ENCODE measurements at places on chromosomes 7 and 10. TPM values are rescaled to one million over a fixed set of nuclear protein-coding genes. Genes with fewer than 3 reads are reported as not detected.

Gene CPVL
- polyA plus RNA-seq = 57.8 TPM

Gene HABP2
- polyA plus RNA-seq = 0.52 TPM

Gene PDE6C
- polyA plus RNA-seq = 2.2 TPM

Gene RASSF4
- polyA plus RNA-seq = 31.1 TPM

Gene OR9A2
- not detected for polyA plus RNA-seq

Gene PLEKHS1
- polyA plus RNA-seq = 0.38 TPM

Gene PNLIP
- not detected for polyA plus RNA-seq

Gene COX15
- polyA plus RNA-seq = 73.8 TPM

Gene MOGAT3
- 0.90 TPM for polyA plus RNA-seq

Gene UTF1
- polyA plus RNA-seq = not detected

Gene LRRC4
- 5.8 TPM for polyA plus RNA-seq

DNA sequence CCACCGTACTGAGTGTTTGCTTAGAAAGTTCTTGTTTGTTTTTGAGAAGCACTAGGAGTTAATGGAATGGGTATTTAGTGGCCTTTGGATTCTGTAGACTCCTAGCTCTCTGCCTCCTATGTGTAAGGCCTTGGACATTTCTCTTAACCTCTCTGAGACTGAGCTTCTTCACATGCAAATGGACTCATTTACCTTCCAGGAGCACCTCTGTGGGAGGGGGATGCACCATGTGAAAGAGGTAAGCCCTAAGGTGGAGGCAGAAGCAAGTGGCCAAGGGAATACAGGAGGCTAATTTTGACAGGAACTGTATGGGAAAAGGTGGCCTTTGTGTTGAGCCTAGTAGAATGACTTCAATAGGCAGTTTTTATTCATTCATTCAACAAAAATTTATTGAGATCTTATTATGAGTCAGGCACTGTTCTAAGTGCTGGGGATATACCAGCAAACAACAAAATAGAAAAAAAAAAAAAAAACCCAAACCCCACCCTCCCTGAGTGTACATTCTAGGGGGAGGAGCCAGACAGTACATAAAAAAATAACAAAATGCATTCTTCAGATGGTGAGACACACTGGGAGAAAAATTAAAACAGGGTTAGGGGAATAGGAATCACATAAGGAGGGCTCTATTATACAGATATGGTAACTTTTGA is 9.2 kb upstream of the EPHA1 start:
- DNase-seq = no peak

GRCh38 chr7:156842740-156843140 is 50.2 kb downstream of the LMBR1 start:
- DNase-seq = peak; percentile 42

DNA sequence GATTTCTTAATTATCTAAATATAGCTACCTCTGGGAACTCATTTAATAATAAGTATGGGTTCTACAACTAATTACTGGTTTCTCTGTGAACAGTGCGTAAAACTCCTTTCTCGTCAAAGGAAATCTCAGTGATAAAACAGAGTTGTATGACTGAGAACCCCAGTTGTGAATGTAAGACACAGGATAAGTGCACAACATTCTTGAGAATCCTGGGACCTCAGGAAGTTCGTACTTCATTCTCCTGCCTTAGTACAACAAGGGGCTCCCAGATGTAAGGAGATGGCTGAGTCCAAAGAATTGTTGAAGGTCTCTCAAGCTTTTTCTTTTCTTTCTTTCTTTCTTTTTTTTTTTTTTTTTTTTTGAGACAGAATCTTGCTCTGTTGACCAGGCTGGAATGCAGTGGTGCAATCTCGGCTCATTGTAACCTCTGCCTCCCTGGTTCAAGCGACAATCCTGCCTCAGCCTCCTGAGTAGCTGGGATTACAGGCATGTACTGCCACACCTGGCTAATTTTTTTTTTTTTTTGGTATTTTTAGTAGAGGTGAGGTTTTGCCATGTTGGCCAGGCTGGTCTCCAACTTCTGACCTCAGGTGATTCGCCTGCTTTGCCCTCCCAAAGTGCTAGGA is 12.5 kb downstream of the DENND10 start:
- no peak for DNase-seq

DNA sequence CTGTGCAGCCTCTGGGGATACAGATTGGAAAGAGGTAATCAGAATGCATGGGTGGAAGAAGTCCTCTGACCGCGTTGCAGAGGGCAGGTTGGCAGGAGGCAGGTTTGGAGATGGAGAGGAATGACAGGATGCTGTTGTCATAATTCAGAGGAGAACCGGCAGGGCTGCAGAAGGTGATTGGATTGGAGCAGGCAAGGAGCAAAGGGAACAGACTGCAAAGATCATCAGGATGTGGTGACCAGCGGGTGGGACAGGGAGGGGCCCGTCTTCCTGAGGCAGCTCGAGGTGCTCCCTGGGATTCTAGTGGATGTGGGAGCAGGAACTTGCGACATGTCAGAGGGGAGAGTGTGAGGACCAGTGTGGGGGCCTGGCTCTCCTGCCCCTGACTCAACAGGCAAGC is 78.5 kb upstream of the PPIF start:
- DNase-seq = no peak

GRCh38 chr7:139358541-139359365 is 941 bp upstream of the LUC7L2 start:
- peak; percentile 44 for DNase-seq

DNA sequence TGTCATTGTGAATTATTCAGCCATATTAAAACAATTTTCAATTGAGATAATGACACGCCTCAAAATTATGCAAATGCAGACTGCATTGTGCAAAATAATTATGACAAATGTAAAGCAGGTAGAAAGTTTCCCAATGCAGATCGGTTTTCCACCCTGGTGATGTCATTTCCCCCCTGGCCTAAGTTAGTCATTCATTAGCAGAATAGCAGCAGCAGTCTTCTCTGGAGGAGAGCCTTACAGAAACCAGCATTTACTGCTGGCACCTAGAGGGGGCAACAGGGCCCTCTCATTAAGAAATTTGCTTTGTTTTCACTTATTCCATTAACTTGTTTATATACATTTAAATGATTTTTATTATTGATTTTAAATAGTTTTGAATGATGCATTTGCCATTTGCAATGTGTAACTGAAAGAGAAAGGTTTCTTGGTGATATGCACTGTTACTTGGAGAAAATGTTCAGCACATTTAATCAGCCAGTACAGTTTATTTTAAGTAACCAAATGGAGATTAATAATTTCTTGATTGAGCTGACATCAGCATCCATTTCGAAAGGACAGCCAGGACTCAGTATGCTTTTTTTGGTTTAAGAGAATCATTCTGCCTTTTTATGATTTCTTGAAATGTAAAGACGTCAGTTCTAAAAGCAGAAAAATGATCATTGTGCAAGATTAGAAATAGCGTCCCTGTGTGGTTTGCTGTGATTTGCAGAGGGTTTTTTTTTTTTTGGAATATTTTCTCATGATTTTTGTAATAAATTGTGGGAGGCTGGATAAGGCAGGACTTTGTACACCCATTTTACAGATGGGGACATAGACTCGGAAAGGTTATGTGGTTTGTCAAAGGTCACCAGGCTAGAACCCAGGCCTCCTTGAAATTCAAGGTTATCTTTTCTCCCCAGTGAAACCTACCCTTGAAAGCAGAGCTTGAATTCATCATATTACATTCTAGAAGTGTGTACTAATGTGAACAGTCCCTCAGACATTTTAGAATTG is 3.5 kb downstream of the ARID5B start:
- DNase-seq = peak; percentile 62

- no peak for DNase-seq
Measured at GRCh38 chr10:110035070-110035921, 27.5 kb downstream of the ADD3 start.

GRCh38 chr10:115998301-115998700 is 274.7 kb downstream of the GFRA1 start:
- no peak for DNase-seq

GRCh38 chr7:97016381-97017191 is 8.0 kb downstream of the DLX5 start:
- DNase-seq = no peak

DNA sequence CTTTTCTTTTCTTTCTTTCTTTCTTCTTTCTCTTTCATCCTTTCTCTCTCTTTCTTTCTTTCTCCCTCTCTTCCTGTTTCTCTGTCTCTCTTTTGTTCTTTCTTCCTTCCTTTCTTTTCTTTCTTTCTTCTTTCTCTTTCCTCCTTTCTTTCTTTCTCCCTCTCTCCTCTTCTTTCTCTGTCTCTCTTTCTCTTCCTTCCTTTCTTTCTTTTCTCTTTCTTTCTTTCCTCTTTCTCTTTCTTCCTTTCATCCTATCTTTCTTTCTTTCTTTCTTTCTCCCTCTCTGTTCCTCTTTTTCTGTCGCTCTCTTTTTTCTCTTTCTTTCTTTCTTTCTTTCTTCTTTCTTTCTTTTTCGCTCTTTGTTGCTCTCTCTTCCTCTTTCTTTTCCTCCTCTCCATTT is 1149.2 kb upstream of the AUTS2 start:
- DNase-seq = no peak

DNA sequence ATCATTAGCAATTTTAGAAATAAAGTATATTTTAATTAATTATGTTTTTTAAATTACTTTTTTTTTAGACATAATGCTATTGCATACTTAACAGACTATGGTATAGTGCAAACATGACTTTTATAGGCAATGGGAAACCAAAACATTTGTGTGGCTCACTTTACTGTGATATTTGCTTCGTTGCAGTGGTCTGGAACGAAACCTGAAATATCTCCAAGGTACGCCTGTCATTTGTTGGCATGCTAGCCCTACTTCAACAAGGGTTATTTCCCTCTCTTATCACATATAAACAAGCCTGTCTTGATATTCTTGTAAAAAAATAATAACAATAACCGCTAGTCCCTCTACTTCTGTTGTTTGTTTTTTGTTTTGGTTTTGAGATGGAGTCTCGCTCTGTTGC is 74.2 kb downstream of the TYW1B start:
- DNase-seq = no peak

DNA sequence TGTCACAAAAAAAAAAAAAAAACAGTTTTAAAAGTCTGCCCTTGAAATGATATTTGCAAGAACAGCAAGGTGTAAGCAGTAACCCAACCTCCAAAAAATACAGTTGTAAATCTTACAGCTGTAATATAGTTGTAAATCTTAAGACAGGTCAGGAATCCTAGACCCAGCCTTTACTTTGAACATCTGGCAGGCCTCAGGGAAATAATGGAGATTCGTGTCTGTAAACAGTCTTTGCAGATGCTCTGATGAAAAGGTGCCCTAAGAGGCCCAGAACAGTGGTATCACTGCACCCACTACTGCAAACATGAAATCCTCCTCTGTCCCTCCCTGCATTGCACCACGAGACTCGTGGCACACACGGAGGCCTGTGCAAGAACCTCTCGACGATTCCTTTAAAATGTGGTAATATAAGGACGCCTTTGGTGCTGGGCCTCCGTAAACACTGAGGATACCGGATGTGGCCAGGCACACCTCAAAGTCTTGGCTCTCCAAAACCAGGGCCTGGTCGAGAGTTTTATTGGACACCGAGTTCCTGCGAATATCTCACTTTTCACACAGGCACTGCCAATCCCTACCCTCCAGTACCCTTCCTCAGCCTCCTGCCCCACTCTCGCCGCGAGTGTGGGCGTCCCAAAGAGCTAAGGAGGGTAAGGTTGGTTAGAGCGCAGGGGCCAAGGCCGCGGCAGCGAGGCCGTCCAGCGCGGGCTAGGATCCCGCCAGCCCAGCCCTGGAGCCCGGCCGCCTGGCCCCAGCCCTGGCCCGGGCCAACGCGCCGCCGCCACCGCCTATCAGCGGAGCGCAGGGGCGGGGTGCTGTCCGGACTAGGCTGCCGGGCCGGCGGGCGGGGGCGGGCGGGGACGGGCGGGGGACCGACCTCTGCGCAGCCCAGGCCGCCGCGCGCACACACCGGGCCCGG is at the start of gene REEP3:
REEP3 (plus strand) TSS at position 902 of the 916 bp plus-strand sequence. CDS start 145 bp downstream, outside the sequence.
- DNase-seq = peak; percentile 60

- DNase-seq = no peak
Measured at GRCh38 chr10:63262430-63263073, 129.4 kb downstream of the NRBF2 start.

DNA sequence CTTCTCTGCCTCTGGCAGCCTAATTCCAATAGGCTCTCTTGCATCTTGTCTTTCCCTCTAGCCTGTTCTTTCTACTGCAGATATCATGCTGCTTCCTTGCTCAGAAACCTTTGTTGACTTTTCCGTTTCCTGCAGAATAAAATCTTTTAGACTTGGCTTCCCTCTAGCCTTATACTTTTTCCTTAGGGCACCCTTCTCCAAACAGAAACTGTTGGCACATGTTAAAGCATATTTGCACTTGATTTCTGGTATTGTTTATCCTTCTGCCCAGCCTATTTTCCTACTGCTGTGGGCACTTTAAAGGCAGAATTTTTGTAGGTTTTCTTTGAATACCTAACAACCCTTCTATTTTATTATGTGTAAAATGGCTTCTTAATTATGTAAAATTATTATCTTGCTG is 4.6 kb downstream of the GNAI1 start:
- no peak for DNase-seq

GRCh38 chr10:35379226-35380137 is 43.2 kb downstream of the CCNY start:
- DNase-seq = peak; percentile 46

DNA sequence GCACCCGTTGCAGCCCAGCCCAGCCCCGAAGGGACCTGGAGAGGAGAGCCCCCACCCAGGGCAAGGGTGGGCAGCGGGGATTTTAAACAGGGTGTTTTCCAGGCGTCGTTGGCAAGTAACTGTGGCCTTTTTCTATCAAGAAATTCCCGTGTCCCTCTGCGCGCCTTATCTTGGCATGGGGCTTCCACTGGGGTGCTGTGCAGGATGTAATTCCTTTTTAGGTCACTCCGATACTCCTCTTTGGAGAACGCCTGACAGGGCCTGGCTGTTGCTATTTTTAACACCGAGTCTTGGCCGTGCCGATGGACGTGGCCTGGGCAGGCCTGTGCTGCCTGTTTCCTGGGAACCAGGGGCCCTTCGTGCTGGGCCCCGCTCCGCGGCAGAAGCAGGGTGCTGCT is 93.8 kb downstream of the INPP5A start:
- no peak for DNase-seq

DNA sequence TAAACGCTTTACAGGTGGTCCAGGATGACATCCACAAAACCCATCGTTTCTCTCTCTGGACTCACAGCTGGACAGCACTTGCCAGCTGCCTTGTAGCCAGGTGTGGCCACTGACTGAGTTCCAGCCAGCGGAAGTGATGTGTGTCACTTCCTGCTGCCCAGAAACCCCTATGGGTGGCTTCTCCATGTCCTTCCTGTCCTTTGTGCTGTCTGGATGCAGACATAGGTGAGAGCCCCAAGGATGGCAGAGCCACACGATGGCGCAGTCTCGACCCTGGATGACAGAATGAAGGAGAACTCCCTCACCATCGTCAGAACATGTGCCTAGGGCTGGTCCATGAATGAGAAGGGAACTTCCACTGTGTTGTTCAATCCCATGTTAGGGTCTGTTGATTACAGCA is 22.1 kb downstream of the NMT2 start:
- no peak for DNase-seq

GRCh38 chr7:80967071-80967916 is 48.4 kb upstream of the SEMA3C start:
- DNase-seq = no peak
